AG04449 (cell line): ENCODE measurements at places on chromosomes 16 and 17.
A peak's percentile ranks its signal among the peaks of the same experiment; 100 is the strongest.

DNA sequence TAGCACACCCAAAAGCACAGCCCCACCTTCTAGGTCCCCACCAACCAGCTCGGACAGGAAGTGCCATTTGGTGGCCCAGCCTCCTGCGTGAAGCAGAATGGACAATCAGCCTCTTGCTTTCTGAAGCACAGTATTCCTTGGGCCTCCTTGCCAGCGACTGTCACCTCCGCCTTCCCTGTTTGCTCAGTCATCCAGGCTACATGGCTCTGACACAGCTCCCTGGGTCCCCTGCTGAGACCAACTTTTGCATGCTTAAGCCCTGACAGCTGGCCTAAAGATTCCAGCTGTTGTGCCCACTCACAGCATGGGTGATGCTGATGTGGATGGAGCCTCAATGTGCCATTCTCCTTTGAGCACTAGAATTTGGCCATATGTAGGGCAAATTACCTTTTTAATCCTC is 4.5 kb upstream of the CACNG5 start:
- DNase-seq, result no peak

GRCh38 chr17:3033248-3033640 is 30.2 kb downstream of the OR1D5 start:
- DNase-seq, result no peak

- DNase-seq, result peak; percentile 87
These were observed 99.5 kb downstream of the SYCE1L start for GRCh38 chr16:77298418-77299360.

DNA sequence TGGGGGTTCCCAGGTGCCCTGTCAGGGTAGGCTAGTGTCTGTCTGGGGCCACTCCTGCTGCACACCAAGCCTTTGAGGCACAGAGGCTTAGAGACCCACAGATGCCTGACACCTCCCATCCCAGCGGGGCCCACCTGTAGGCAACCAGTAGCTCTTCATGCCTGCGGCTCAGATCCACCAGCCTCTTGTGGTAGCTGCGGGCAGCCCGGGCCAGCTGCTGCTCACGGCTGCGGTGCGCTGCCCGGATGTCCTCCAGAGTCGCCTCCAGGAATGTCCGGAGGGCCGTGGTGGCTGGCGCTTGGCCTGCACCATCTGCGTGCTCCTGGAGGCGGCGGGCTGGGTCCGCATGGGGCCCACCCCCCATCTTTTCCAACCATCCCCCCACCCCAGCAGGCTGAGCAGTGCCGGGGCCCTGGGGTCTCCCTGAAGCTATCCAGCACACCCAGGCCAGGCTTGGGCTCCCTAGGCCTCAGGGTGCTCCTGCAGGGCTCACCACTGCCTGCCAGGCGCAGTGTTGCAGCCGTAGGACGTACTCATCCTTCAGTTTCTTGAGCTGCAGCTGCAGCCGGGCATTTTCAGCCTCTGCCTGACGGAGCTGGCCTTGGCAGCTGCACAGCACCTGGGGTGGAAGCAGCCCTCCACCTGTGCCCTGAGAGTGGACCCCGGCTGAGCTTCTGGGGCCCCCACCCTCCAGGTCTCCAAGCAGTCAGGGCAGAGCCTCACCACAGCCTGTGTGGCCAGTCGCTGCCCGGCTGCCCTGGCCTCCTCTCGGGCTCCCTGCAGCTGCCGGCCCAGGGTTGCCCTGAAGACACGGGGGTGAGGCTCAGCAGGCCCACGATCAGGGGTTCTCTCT is 1.8 kb downstream of the CCDC78 start:
- DNase-seq, result no peak

- no peak for DNase-seq
These were observed 23.8 kb downstream of the EPN2 start for GRCh38 chr17:19260958-19261357.

DNA sequence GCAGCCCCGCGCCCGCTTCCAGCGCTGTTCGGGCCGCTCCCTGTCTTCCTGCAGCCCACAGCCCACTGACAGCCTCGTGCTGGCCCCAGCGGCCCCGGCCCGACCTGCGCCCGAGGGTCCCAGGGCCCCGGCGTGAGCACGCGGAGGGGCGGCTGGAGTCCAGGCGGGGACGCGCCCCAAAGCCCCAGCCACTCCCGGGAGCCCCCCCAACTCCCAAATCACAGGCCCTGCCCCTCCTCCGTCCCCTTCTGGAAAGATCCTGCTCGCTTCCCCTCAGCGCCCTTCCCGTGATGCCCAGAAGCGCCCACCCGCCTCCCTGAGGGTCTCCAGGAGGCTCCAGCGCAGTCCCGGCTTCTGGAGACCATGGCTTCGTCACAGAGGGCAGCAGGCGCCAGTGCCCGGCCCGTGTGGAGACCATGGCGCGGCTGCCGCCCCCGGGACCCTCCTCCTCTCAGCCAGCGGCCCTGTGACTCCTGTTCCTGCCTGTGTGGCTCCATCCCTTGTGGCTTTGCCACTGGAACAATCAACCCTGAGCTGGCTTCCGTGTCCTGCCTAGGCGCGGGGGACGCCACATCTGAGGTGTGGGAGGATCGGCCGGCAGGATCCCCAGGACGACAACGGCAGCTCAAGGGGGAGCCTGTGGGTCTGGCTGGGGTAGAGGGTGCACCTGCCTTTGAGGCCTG is 3.9 kb downstream of the UTS2R start:
- no peak for DNase-seq

DNA sequence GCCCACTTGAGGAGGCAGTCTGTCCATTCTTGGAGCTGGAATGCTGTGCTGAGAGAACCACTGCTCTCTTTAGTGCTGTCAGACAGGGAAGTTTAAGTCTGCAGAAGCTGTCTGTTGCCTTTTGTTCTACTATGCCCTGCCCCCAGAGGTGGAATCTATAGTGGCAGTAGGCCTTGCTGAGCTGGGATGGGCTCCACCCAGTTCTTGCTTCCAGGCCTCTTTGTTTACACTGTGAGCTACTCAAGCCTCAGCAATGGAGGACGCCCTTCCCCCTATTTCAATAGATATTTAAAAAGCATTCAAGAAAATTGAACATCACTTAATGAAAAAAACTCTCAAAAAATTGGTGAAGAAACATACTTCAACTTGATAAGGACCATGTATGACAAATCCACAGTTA is 313.5 kb downstream of the PHKB start:
- no peak for DNase-seq

- DNase-seq, result peak; percentile 12
These were observed 53.9 kb upstream of the ERCC4 start for GRCh38 chr16:13866073-13866472.

GRCh38 chr17:32481193-32481592 is 5.6 kb upstream of the CDK5R1 start:
- DNase-seq, result no peak

DNA sequence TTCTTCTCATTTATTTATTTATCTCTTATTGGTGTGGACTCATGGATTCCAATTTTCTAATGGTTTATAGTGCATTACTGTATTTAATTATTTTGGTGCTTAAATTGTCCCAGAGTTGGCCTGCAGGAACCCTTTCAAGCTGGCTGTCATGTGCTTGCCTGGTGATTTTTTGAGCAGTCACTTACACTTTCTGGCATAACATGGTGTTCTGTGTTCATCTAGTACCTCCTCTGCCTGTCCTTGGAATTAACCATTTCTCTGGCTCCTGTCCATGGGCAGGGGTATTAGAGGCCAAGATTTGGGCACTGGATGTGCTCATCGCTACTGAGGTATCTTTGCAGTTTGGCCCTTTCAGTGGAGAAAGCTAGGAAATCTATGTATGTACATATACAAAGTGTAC is 67.0 kb downstream of the CLEC16A start:
- DNase-seq, result no peak

DNA sequence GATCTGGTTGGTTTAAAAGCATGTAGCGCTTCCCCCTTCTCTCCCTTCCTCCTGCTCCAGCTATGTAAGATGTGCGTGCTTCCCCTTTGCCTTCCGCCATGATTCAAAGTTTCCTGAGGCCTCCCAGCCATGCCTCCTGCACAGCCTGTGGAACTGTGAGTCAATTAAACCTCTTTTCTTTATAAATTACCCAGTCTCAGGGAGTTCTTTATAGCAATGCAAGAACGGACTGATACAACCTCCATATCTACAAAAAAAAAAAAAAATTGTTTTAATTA is 16.6 kb upstream of the PDXDC1 start:
- DNase-seq, result no peak

DNA sequence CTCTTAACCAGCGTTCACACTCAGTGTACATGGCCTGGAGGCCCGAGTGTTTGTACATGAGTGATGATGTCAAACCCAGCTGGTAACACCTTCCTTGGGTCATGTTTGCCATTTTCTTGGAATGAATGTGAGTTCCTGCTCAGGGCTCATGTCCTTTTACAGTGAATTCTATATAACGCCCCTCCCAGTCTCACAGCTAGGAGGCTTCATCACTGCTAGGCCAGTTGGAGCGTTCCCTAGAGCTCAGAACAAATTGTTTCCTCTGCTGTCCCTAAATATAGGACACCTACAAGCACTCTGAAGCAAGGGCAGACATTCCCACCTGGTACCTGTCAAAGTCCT is 5.5 kb downstream of the TIMM22 start:
- DNase-seq, result no peak

GRCh38 chr17:70357190-70357589 is 187.9 kb downstream of the KCNJ2 start:
- no peak for DNase-seq

DNA sequence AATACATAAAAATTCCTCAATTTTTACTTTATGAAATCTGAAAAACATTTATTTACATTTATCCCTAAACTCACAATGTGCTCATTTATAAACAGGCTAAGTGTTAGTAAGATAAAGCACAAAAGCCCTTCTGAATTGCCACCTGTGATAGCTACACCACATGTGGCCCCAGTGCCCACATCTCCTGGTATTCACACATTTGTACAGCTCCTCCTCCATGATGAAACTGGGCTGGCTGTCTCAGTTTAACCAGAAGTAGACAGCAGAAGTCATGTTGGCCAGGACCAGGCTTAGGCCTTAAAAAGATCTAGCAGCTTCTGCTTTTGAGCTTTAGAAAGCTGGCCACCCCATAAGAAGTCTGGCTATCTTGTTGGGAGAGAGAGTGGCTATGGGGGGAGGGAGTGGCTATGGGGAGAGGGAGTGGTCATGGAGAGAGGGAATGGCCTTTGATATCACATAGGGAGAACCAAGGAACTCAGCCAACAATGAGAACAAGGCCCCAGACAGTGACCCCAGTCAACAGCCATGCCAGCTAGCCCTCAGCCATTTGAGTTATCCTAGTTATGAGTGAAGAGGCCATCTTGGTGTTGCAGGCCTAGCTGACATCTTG is 47.4 kb downstream of the CEP95 start:
- no peak for DNase-seq

GRCh38 chr16:4200000-4200780 is 41.7 kb downstream of the SRL start:
- DNase-seq, result no peak

- no peak for DNase-seq
These were observed 14.4 kb downstream of the ZNF232 start for GRCh38 chr17:5097101-5097834.

GRCh38 chr17:8997994-8998628 is 23.2 kb upstream of the NTN1 start:
- no peak for DNase-seq

- no peak for DNase-seq
These were observed 9.9 kb downstream of the PCTP start for GRCh38 chr17:55760643-55761355.

GRCh38 chr16:79509211-79509631 is 91.3 kb downstream of the MAF start:
- DNase-seq, result no peak

DNA sequence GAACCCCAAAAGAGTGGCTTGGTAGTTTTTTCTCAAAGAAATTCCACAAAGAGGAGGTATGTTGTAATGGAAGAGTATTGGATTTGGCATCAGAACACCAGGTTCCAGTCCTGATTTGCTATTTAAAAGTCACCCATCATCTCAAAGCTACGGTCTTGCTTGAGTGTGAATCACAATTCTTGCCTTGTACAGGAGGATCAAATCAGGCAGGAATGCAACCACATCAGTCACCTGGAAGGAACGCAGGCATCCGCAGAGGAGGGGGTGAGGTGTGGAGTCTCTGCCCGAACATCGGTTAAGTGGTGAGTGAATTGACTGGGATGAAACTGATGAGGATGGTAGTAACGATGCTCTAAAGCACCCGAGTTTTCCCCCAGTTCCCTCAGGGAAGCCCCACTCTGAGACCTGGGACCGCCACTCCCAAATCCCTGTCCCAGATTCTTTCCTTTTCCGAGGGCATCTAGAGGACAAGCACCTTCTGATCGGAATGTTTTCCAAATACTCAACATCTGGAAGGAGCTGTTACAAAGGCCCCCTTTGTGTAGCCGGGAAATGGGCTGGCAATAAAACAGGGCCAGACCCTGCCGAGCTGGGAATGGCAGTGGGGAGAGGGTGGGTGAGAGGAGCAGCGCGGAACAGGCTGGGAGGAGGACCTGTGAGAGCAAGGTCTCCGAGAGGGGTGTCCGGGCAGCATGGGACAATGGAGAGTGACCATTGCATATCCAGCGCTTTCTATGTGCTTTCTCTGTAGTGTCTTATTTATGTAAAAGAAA is 469.6 kb downstream of the SLC39A11 start:
- no peak for DNase-seq

- DNase-seq, result no peak
These were observed 59.6 kb upstream of the ENPP7 start for GRCh38 chr17:79671085-79671694.

GRCh38 chr16:70470927-70471341 is 16.5 kb downstream of the FCSK start:
- DNase-seq, result no peak

DNA sequence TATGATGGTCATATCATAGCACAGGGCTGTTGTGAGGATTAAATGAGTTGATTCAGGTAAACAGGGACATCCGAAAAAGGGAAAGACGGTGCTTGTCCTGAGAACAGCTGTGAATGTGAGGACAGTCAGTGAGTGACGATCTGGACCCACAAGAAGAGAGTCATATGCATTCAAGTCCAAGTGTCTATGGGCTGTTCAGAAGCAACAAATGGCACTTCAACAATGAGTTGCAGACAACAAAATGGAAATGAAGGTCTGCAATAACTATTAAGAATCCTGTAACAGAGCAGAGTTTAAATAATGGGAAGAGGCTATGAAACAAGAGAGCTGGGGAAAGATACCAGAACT is 100.3 kb downstream of the ADCY9 start:
- DNase-seq, result no peak

GRCh38 chr17:79713391-79713790 is 17.4 kb upstream of the ENPP7 start:
- no peak for DNase-seq
